Stimulated activated CD4-positive, alpha-beta T cell treated with anti-CD3 and anti-CD28 coated beads, Interleukin-1b, Interleukin-23, amount 100 ng/mL, for 4 hours (primary cell): ENCODE measurements at places on chromosomes 5 and 9.

GRCh38 chr9:137575364-137575715 is 3.4 kb downstream of the DPH7 start:
- no peak for DNase-seq

DNA sequence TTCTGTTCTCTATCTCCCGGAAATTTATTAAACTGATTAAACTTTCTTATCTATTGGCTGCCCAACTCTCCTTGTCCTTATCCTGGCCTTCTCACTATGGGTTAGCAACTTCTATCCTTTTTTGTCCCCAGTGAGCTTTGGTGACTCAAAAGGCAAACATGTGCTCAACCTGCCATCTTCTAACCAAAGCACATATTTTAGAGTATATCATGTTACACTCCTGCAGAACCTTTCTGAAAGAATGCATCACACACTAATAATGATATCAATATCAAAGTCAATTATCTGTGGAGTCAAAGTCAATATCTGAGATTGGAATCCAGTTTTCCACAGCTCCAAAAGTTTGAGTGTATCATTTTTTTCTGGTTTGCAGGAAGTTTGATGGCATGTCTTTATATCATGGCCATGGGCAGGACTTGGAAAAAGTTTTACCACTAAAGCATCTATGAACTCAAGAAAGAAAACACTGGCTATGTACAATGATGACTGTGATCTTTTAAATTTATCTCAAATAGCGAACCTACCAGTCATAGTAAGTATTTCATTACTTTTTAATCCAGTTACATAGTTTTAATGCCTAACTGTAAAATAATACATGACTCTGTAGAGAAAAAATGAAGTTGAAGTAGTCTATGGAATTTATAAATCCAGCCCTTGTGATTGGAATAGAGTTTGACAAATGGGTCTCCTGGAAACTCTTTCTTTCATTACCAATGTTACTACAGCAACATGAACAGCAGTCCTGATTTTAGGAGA is 166.8 kb downstream of the DROSHA start:
- DNase-seq = no peak

DNA sequence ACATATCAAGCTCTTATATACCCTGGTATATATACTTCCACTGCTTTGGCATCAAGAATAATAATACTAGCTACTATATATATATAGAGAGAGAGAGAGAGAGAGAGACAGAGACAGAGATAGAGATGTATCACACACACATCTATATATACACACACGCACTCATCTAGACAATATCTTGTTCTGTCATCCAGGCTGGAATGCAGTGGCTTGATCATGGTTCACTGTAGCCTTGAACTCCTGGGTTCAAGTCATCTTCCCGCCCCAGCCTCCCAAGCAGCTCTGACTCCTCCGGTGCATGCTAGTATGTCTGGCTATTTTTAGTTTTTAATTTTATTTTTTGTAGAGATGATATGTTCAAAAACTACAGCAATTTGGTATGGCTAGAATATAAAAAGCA is 22.5 kb downstream of the ANKHD1 start:
- no peak for DNase-seq

DNA sequence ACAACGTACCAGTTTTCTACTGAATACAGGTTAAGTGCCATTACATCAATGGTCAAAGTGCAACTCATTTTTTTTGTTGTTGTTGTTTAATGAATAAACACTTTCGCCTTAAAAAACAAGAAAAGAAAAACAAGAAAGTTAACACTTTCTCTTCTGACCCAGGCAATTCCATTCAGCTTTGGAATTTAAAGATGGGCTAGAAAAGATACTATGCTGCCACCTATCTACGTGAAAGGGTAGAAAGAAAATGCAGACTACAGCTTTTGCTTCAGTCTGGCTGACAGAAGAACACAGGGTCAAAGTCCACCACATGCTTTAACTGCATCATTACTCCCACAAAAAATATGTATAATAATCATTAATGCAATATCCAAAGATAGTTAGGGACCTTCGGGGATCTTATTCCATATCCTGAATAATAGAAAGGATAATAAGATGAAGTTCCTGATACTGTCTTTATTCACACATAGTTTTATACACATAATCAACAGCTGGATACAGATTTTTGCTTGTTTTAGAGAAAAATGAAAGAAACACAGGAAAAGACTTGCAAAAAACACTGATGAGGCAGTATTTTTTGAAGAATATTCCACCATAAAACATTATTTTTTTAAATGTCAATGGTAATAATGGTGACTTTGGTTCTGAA is 40.4 kb downstream of the ZDHHC21 start:
- DNase-seq = no peak

DNA sequence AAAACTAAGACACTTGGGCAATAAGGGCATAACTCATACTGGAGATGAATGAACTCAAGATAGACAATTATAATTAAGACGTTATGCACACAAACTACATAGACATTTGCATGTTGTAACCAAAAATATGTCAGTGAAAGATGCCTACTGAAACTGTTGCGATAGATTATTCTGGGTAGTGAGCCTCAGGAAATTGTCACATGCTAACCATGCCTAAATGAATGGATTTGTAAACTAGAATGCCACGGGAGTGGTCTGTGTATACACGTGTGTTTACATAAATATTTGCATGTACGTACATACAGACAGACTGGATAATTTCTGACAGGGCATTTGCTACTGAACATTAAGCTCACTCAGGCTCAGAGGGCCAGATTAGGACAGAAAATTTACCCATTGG is 1.2 kb downstream of the NIPSNAP3B start:
- DNase-seq = no peak

GRCh38 chr5:103620851-103621547 is 58.4 kb upstream of the NUDT12 start:
- no peak for DNase-seq

DNA sequence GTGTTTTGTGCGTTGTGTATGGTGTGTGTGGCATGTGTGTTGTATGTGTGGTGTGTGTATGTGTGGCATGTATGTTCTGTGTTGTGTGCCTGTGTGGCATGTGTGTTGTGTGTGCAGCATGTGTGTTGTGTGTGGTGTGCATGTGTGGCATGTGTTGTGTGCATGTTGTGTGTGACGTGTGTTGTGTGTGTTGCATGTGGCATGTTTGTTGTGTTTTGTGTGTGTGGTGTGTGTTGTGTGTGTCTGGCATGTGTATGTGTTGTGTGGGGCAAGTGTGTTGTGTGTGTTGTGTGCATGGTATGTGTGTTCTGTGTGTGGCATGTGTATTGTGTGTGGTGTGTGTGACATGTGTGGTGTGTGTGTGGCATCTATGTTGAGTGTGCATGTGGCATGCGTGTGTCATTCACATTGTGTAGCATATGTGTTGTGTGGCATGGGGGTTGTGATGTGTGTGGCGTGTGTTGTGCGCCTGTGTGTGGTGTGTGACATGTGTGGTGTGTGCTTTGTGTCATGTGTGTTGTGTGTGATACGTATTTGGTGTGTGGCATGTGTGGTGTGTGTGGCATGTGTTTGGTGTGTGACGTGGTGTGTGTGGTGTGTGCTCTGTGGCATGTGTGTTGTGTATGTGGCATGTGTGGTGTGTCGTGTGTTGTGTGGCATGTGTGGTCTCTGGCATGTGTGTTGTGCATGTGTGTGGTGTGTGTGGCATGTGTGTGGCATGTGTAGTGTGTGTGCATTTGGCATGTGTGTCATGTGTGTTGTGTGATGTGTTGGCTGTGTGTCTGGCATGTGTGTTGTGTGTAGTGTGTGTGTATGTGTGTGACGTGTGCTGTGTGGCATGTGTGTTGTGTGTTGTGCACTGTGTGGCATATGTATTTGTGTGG is 46.6 kb upstream of the IRX4 start:
- DNase-seq = no peak

DNA sequence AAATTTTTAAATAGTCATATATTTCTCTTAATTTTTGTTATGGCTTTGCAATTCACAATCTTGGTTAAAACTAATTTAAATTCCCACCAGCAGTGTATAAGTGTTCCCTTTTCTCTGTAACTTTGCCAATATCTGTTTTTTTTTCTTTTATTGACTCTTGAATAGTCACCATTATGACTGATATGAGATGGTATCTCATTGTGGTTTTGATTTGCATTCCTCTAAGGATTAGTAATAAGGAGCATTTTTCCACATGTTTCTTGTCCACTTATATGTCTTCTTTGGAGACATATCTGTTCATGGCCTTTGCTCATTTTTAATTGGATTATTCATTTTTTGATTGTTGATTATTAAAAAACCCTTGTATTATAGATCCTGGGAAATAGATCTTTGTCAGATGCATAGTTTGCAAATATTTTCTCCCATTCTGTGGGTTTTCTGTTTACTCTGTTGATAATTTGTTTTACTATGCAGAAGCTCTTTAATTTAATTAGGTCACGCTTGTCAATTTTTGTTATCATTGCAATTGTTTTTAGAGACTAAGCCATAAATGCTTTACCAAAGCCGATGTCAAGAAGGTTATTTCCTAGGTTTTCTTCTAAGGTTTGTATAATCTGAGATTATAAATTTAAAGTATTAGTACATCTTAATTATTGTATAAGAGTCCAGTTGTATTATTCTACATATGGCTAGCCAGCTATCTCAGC is 610.9 kb downstream of the CHSY3 start:
- no peak for DNase-seq

DNA sequence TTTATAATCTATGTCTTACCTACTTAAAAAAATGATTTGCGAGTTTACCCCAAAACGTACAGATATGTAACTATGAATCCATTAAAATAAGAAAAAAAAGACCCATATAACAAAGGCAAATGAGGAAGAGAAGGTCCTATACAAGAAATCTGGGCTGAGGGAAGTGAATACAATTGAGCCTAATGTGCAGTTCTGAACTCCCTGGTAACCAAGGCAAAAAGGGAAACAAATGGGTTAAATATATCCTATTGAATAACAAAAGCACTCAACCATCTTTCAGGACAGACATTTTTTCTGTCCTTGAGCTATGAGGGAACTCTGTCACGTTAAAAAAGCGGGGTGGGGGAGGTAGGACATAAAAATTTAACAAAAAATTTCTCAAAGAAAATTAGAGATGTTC is 78.6 kb downstream of the PTPN3 start:
- no peak for DNase-seq

GRCh38 chr9:109974918-109975276 is 194.9 kb downstream of the PALM2AKAP2 start:
- DNase-seq = no peak

- DNase-seq = no peak
Observed at GRCh38 chr9:22129133-22129532, 120.0 kb upstream of the CDKN2B start.

DNA sequence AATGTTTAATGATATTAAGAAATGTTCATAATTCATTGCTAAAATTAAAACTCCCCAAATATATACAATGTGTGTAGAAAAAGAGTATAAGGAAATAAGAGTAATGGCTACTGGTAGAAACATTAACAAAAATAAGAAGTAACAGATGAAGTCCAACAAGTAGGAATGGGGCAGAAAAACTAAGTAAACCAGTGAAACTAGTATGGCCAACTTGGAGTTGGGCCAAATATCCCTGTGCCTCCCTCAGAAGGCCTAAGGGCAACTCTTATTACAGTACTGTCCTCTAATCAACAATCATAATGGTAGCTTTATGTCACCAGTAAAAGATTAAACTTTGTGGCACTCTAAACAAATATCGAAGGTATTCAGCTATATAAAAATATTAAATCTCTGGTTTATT is 93.5 kb downstream of the SSBP2 start:
- DNase-seq = no peak

- DNase-seq = no peak
Observed at GRCh38 chr5:35908814-35909213, 29.6 kb downstream of the CAPSL start.

GRCh38 chr5:158606233-158606632 is 493.5 kb downstream of the EBF1 start:
- DNase-seq = no peak

DNA sequence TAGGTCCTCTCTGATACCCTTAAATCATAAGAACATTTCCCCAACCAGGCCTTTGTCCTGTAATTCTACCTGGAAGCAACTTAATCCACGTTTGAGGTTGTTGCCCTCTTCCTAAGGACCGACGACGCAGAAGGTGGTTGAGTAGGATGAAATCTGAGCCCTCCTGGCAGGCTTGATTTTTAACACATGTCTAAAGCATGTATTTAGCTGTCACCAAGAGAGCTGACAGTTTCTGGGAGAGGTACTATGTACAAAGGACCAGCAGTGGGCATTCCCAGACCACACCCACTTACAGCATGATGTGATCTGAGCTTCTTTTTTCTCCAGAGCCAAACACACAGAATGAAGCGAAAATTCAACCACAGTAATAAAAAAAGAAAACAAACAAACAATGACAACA is 260.9 kb downstream of the SH3GL2 start:
- no peak for DNase-seq

DNA sequence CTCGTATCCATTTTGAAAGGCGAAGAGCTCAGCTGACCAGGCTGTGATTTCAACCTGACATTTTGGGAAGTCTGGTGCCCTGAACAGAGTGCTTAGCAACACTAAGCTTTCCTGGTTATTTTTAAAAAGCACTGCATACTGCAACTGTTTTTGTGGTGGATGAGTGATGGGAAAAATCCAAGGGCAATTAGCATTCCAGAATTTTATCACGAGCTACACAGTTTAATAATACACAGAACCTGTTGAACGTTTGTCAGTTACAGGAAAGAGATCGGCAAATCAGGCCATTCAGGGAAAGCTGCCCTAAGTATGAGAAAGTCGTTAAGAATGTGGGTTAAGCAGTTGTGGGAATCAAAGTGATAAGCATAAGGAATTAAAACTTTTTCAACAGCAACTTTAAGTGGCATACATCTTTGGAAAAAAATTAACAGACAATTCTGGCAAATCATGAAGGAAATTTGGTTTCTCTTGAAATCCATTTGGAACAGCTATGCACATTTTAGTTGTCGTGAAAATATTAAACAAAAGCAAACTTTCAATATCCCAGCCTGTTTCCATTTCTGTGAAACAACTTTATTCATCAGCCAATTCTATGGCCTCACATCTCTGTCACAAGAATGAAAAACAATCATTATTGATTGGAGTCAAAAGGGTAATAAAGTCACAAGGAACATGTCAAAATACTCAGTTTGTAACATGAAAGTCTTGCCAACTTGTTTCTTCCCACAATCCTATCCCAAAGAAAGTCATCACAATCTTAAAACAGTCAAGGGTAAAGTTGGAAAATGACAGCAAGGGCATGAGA is 25.7 kb downstream of the PUM3 start:
- no peak for DNase-seq

DNA sequence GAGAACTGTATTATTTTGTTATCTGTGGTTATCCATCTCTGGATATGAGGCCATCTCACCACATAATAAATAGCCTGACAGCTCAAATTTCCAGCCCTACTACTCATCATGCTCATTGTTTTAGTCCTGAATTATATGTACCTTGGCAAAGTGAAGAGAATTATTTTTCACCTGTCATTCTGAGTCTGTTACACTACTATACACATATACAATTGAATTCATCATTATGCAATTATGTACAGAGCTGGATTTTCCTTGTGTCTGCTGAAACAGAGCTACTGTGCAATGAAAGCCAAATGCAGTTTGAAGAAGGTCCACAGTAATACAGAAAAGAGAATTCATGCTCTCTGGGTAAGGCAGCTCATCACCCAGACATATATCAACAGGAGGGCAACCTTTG is 28.5 kb downstream of the ESM1 start:
- DNase-seq = no peak

DNA sequence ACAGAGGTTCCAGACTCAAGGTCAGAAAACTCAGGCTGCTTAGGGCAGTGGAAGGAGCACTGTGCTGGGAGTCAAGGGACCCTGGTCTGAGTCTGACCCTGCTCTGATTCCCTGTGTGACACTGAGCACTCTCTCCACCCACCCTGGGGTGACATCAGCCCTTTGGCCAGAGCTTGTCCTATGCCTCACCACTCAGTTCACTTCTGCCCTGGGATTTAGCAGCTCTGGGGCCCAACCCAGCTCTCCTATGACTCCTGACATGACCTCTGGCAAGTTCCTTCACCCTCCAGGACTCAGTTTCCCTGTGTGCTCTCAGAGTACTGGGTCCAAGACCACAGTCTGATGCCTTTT is 63.9 kb downstream of the FAM114A2 start:
- no peak for DNase-seq
